NCI-H526 (cell line): ENCODE measurements at places on chromosomes 5 and 9.
A peak's percentile ranks its signal among the peaks of the same experiment; 100 is the strongest.

GRCh38 chr5:97297063-97297703 lies 114.1 kb upstream of the RIOK2 start:
- peak; percentile 1 for DNase-seq

- no peak for DNase-seq
Observed at GRCh38 chr5:148807851-148808250, 18.6 kb upstream of the ADRB2 start.

DNA sequence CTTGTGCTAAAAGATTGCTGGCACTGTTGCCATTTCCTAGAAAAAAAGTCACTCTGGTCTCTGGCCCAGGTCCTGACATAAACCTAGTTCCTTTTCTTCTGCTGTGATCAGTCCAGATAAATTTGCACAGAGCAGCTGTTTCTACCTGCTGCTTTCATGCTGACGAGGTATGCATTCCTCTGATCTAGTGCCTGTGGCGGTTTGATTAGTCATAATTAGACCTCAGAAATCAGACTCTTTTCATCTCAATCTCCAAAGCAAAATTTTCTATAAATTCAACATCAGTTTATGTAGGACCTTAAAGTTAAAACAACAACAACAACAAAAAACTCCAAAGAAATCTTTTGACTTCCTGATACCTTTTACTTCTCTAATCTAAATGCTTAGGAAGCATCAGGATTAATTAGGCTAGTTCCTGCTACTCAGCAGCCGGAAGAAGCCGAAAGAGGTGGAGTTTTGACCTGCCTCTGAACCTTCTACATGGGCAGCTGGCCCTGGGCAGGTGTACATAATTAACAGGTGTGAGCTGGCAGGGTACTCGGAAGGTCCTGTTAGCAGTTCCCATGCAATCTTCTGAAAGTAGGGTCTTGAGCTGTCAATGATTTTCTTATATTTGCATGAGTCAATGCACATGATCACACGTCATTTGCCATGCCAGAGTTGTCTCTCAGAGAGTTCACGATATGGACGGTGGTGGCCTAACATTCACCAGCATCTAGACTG lies 83.3 kb upstream of the CCDC112 start:
- peak; percentile 89 for DNase-seq

DNA sequence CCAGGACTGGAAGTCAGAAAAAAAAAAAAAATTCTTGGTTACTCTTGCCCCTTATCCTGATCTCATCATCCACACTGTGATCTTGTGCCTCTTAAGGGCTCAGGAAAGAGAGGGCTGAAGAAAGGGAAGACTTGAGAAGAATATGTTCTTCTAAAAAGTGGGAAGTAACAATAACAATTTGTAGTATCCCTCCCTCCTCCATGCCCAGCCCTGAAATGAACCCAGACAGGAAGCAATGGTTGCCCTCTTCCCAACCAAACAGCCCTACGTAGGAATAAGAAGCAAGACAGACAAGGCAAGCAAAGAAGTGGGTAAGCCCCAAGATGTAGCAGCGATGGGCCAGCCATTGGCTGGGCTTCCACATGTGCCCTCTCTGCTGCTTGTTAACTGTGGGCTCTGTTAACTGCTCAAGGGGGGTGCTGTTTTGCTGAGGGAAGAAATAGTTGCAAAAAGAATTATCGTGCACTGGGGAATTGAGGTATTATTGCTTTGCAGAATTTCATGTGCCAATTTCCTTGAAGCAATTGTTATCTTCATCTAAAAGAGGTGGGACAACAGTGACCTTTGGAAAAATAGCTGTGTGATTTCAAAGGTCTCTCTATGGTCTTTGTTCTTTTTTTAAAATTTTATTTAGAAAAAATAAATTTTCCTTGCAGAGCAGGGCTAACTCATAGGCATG lies 146.6 kb upstream of the PCA3 start:
- DNase-seq = no peak

- DNase-seq = no peak
Observed at GRCh38 chr9:76873056-76873792, 32.7 kb downstream of the PRUNE2 start.

- DNase-seq = no peak
Observed at GRCh38 chr9:33227741-33228140, 12.2 kb upstream of the SPINK4 start.
